A172 (cell line): ENCODE measurements at places on chromosomes 12 and 14.

DNA sequence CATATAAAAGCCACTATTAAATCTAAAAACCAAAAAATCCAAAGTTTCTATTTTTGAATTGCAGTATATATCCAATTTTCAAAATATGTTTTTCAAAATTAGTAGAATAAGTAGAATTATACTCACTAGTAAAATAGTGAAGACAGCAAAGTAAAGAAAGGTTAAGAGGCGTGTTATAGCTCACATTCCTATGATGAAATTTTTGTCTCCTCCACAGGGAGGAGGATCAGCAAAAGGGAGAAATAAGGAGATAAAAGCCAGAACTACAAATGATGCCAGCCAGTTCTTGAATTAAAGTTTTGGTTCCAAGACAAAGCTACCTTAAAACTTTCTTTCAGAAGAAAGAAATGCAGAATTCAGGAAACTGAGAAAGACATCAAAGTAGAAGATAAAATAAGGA, 50.0 kb downstream of the C2CD5 start:
- DNase-seq: no peak

DNA sequence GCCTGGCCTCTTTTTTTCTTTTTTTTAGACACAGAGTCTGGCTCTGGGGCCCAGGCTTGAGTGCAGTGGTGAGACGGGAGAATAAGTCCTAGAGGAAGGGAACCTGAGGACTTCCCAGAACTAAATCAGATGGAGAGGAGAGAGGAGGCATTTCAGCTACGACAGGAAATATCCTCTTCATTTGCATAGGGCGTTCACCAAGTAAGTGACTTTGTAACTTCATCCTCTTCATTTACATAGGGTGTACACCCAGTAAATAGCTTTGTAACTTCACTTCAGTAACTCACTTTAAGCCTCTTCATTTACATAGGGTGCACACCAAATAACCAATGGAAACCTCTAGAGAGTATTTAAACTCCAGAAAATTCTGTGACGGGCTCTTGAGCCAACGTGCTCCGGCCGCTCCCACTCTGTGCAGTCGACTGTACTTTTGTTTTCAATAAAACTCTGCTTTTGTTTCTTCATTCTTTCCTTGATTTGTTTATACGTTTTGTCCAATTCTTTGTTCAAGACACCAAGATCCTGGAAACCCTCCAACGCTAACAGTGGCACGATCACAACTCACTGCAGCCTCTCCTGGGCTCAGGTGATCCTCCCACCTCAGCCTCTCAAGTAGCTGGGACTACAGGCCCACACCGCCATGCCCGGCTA, 21.4 kb upstream of the ANKRD9 start:
- DNase-seq: peak; percentile 40

- DNase-seq: no peak
These were observed 19.7 kb downstream of the BTBD6 start for GRCh38 chr14:105267820-105268548.

DNA sequence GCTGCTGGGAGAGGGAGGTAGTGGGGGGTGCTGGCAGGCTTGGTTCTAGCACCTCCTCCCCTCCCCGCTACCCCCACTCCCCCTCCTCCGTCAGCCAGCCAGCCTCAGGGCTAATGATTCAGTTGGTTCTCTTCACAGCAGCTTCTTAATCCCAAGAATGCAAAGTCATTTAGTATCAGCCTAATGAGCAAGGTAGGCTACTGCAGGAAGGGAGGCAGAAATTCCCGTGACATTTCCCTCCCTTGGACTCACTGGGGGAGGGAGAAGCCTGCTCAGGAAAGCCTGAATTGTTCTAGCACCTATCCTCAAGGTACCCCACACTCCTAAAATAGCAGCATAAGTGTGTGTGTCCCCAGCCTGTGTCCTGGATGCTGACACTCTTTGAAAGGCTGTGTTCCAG, 29.8 kb downstream of the ITPK1 start:
- DNase-seq: peak; percentile 25

GRCh38 chr12:6532927-6533652, 1.2 kb upstream of the GAPDH start:
- no peak for DNase-seq

DNA sequence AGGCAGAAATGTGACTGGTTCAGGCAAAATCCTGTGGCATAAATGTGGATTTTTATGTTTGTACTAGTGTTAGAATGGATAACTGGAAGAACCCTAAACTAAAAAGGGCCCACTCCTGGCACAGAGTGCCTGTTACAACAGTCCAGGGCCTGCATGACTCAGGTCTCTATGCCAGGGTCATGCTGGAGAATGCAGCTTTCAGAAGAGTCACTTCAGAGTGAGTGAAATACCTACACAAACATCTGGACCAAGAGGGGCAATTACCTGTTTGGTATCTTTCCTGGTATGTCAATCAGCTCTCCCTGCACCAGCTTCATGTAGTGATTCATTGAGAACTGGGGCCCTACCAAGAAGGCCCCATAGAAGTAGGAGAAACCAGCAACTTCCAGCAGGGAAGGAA, 10.0 kb downstream of the EMG1 start:
- DNase-seq: no peak

DNA sequence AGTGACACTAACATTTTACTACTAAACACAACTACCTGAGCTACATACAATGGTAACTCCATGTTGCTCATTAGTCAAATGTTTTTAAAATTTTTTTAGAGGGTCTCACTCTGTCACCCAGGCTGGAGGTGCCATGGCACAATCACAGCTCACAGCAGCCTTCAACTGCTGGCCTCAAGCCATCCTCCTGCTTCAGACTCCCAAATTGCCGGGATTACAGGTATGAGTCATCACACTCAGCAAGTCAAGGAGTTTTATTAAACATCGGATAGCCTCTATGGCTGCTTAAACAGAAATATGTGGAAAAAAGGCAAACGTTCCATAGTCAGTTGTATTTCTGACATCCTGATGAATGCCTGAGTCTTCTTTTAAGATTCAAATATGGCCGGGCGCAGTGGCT, 11.1 kb upstream of the NPFF start:
- DNase-seq: peak; percentile 35

GRCh38 chr12:78795934-78796445, 68.6 kb upstream of the SYT1 start:
- DNase-seq: no peak

GRCh38 chr12:70960484-70960883, 39.9 kb upstream of the PTPRR start:
- no peak for DNase-seq

GRCh38 chr14:36822685-36823084, 161.0 kb downstream of the PAX9 start:
- DNase-seq: no peak
